ENCODE measurements at places on chromosomes 4 and X.

- DNase-seq = no peak
These were observed 202.8 kb upstream of the GRID2 start for GRCh38 chr4:92100975-92101374.

GRCh38 chr4:140152751-140153418 is 1.1 kb downstream of the MAML3 start:
- no peak for DNase-seq

- peak; percentile 92 for DNase-seq
These were observed 50.7 kb downstream of the CLDN34 start for GRCh38 chrX:10017872-10018271.

DNA sequence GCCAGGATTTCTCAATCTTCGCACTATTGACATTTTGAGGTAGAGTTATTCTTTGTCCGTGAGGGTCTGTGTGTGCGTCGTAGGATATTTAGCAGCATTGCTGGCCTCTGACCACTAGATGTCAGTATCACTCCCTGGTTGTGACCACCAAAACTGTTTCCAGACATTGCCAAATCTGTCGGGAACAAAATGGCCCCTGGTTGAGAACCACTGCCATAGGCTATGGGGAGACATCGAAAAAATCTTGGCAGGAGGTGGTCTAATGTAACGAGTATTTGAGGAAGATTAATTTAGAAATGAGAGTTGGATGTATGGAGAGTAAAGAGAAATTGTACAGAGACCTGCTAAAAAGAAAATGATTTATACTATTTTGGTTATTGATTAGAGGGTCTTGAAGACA is 108.4 kb downstream of the DOCK11 start:
- DNase-seq = peak; percentile 8

- peak; percentile 25 for DNase-seq
These were observed 200.4 kb downstream of the MAB21L2 start for GRCh38 chr4:150782311-150782710.

GRCh38 chrX:119672426-119672825 is 20.5 kb downstream of the SEPTIN6 start:
- no peak for DNase-seq

- no peak for DNase-seq
These were observed 324.1 kb upstream of the EMCN start for GRCh38 chr4:100841911-100842310.

- DNase-seq = no peak
These were observed 41.8 kb downstream of the IGFBP7 start for GRCh38 chr4:57068237-57068981.

GRCh38 chrX:53309837-53310236 is 28.5 kb upstream of the IQSEC2 start:
- no peak for DNase-seq

DNA sequence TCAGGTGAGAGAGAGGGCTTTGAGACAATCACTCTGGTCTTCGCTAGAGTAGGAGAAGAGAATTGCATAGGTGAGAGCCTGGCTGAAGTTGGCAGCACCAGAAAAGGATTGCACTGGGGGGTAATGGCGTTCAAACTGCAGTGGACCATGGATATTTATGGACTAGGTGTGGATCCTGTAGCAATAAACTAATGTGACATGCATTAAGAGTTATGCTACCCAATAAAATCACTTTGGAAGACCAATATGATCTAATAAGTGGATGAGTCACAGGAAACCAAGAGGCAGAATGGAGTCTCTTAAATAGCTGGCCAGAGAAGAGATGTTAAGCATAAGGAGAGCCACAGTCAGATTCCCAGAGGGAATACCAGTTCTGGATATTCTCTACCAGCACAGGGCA is 259.8 kb downstream of the FBXO8 start:
- DNase-seq = peak; percentile 65

- DNase-seq = no peak
These were observed at the start of gene SOX3 for GRCh38 chrX:140504371-140505324. Gene SOX3 (minus strand): TSS chrX:140505069. CDS start chrX:140505060, 9 bp downstream.

GRCh38 chr4:41022116-41022515 is 192.2 kb downstream of the APBB2 start:
- DNase-seq = no peak

DNA sequence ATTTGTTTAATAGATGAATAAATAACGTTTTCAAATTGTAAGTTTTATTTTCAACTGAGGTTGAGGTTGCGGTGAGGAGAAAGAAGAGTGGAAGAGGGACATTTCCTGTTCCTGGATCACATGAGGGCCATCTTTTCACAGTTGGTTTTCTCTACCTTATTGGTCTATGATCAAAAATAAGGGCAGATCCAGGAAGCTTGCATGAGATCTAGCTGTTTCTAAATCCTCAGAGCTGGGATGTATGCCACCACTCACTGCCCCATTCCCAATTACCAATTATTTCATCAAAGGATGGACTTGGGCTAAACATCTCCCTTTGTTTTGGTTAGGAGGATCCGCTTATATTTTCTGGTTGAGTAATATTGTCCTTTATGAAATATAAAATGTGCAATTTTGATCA is 104.8 kb upstream of the TLL1 start:
- DNase-seq = no peak

DNA sequence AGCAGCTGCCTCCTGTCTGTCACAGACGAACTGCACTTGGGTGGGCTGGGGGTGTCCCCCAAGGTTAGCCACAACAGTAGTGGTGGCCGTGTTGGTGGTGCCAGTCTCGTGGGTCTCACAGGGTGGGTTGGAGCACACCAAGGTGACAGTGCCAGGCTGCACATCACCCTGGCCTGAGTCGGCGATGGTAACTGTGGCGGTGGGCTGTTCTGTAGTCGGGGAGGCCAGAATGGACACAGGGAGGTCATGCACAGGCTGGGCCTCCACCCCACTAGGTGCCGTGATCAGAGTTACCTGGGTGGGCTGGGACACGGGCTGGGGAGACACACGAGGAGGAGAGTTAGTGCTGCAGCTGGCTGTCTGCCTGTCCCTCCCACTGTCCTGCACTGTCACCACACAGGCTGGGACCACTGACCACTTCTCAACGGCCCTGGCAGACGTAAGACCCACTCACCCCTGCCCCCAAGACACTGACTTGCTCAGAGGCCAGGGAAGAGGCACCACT is 10.8 kb upstream of the RENBP start:
- no peak for DNase-seq

DNA sequence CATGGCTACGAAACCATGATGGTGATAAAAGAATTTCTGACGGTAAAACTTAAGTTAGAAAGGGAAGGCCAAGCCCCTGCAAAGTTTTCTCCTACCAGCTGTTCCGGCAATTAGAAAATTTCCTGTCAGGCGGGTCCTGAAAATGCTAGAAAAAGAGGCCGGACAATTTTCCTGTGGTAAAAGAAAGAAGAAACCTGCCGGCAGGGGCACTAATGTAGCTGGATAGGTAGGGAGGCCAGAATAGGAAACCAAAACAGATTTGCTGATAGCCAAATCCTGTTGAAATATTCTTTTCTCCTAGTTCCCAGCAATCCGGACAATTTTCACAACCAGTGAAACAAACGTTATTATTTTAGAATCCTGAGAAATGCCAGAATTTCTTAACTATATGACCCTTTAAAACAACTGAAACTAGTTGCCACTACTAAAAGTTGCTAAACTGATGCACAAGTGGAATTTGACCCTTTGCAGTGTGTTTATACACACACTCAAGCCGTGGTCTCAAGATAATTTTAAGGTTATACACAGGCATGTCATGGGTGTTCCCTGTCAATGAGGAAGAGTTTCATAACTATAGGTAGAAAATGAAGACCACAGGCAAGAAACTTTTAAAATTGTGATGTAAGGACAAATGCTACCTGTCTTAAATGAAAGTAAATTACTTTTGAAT is 47.7 kb downstream of the RPS6KA3 start:
- no peak for DNase-seq

- no peak for DNase-seq
These were observed 12.1 kb downstream of the TBL1X start for GRCh38 chrX:9476810-9477575.

DNA sequence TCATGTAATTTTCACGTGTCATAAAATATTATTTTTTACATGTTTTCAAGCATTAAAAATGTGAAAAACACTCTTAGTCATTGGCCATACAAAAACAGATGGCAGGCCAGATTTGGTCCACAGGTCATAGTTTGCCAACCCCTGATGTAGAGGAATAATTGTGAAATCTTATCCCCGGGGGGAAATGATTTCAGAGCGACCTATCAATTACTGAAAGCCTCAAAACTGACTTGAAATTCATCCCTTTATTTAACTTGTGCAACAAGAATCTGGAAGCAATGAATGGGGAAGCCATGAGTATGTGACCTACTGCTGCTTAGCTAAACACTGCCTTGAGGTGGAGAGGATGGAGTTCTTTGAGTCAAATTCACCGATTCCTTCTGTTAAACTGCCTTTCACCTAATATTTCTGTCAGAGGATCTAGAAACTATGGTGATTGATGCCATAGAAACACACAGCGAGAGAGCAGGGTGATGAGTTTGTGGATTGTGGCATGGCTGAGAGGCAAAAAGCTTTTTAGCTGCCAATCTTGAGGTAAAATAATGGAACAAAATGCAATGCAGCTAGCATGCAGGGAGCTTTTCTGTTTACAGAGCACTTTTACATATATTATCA is 30.3 kb upstream of the BRS3 start:
- DNase-seq = no peak

- no peak for DNase-seq
These were observed 48.4 kb downstream of the PRKG2 start for GRCh38 chr4:81166458-81167160.

DNA sequence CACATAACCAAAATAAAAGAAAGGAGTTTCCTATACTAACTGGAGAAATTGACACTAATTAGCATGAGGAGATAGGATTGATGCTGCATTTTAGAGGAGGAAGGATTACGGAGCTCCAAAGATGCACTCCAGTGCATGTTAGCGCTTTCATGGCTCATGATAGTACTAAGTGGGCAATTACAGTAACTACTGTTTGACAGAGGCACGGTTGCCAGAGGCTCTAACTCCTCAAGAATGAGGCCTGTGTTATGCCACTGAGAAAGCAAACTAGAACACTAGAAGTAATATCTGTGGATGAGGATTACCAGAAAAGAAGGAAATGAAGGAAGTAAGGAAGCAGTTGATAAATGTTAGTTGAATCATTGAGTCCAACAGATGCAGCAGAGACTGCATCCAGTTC is 19.6 kb upstream of the PDGFC start:
- DNase-seq = no peak

DNA sequence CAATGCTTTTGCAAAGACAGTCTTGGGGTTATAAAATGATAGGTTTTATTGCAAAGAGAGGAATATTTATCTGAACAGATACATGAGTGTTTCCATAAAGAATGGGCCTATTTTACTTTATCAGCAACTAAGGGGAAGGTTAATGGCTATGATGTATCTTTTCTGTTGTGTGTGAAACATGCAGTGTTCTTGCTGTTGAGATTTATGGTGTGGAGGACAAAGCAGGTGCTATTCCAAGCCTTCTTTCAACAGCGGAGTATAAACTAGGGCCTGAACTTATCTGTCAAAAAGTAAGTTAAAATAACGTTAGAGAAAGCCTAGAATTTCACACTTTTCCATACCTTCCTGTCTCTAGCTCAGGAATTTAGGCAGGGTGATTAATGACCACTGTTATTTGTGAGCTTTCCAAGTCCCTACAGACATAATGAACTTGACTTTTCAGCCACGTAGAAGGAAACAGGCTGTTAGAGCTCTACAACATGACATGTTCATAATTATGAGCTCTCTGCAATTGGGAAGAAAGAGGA is 411.4 kb downstream of the IL1RAPL1 start:
- DNase-seq = no peak

DNA sequence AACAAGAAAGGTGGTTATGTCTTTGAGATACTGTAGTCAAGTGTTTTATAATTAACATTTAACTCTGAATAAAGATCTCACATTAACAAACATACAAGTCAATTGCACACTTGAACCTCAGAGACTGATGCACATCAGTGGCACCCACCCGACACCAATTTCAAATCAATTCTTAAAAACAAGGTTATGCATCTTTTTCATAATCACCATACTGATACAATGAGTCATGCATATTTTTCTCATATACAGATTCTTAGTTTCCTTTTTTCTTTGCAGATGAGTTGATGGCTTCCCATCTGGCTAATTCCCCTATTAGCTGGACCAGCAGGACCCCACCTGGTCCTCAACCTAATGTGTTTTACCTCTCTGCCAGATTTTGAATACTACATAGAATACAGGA is 136.2 kb upstream of the RPL34 start:
- no peak for DNase-seq

Measured in A172 (cell line).